Amygdala (tissue), 56 donors: ENCODE measurements at places on chromosomes 12 and 14.

DNA sequence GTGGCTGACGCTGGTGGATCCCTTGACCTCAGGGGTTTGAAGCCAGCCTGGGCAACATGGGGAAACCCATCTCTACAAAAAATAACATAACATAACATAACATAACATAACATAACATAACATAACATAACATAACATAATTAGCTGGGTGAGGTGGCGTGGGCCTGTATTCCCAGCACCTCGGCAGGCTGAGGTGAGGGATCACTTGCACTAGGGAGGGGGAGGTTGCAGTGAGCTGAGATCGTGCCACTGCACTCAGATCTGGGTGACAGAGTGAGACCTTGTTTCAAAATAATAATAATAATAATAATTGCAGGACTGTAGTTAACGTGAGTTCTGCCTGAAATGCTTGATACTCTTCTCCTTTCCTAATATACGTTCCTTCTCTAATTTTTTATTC, 1.3 kb downstream of the MAGOHB start:
- no peak for DNase-seq

DNA sequence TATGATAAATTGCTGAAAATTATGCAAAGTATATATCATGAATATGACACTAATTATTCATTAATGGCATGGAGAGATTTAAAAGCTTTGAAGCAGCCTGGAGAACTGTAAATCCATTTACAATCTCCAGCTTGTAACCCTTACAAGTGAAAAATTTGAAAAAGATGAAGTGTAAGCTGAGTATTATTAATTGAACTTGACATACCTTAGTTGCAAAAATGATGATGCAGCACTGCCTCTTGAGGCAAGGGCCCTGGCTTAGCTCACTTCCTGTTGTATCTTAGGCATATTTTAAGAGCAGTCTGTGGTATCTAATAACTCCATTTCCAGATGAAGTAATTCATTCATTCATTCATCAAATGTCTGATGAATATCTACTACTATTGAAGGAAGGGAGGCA, 158.6 kb downstream of the ANO4 start:
- DNase-seq, result no peak

- no peak for DNase-seq
Observed at GRCh38 chr14:75522224-75522982, at the start of gene BATF. Gene BATF, plus strand, starts transcription at chr14:75522469. Its CDS starts 214 bp downstream, at chr14:75522683.

DNA sequence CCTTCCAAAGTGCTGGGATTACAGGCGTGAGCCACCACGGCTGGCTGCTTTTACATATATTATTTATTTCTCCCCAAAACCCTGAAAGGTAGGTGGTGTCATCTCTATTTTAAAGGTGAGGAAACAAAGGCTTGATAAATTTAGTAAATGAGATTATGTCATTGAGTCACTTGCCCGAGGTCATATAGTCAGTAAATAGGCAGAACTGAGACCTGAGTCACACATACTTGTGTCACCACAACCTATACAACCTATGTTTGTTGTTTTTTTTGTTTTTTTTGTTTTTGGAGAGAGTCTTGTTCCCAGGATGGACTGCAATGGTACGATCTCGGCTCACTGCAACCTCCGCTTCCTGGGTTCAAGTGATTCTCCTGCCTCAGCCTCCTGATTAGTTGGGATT, 12.8 kb downstream of the TSFM start:
- no peak for DNase-seq

DNA sequence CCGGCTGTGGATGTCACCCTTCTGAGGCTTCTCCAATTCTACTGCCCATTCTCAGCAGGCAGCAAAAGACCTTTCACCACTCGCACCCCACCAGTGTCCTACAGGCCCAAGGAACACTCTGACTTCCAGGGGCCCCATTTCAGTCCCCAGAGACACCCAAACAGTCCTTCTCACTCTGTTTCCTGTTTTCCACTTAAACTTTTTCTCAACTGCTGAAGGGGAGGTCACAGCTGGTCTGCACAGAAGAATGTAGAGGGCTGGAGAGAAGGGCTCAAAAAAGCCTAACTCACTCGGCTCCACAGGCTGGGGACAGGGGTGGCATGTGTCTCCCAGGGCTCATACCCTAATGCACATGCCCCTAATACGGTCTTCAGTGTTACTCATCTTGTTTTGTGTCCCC, 4.2 kb upstream of the DTX1 start:
- no peak for DNase-seq

GRCh38 chr12:116183741-116184141, 93.8 kb downstream of the MED13L start:
- DNase-seq, result no peak

DNA sequence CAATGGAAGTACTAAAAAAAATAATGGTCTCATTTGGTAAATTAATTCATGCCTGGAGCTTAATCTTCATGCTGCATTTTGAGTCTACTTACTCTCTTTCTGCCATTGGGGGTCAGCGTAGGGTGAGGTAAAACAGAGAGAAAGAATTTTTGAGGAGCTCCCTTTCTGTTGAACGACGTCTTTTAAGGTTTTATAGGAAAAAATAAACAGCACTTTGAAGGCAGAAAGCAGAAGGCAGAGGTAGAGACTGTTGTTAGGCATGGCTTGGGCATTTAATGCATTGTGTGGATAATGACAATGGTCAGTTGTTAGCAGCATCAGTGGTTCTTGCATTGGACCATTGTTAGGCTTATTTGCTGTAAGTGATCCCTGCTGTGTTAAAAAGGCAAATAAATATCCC, 557.2 kb upstream of the STXBP6 start:
- no peak for DNase-seq
